CD4-positive, alpha-beta T cell treated with Interleukin-15 for 4 hours (primary cell): ENCODE measurements at places on chromosomes 13 and 19.

DNA sequence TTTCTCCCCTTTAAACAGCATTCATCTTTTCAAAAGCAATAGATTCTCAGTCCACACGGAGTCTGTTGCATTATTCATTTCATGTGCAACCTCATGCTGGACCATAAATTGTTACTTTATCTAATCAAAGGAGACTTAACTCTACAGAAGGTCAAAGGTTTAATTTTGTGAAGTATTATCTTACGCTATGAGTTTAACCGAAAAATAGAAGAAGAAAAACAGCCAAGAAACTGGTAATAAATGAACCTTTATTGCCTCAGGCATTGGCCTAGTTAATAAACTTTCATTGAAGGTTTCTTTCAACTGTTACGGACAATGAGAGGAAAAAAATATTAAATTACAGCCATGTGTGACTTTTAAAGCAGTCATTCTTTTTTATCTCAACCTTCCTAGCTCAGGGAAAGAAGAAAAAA is 223.6 kb downstream of the DACH1 start:
- DNase-seq, result no peak

- DNase-seq, result no peak
Observed at GRCh38 chr19:35430409-35431144, 17.5 kb upstream of the FFAR2 start.

GRCh38 chr13:39641645-39642044 is 13.8 kb upstream of the COG6 start:
- no peak for DNase-seq

DNA sequence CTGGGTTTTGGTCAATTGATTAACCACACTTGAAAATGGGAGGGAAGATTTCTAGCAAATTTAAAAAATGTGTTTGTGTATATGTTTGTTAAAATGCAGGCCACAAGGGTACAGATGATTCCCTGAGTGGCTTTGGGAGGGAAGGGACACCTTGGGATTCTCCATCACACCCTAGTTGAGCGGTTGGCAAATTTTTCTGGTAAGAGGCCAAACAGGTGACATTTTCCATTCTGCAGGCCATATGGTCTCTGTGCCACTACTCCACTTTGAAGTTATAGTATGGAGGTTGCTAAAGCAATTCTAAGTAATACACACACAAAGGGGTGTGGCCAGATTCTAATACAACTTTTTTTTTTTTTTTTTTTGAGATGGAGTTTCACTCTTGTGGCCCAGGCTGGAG is 12.9 kb upstream of the MED26 start:
- no peak for DNase-seq

DNA sequence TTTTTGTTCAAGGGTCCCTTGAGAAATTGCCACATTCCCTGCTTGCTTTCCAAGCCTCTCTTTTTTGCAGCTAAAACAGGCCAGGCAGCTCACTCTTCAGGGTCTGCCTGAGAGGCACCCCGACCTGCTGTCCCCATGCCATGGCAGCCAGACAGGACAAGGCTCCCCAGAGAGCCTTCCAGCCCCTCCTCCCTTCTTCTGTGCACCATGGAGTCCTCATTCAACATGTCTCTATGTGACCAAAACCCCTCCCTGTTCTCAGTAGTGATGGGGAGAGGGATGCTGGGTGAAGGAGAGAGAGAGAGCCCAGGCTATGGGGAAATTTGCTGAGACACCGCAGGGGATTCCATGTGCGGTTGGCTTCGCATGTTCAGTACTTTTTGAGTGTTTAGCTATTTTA is 384.2 kb upstream of the ZNF507 start:
- DNase-seq, result no peak

DNA sequence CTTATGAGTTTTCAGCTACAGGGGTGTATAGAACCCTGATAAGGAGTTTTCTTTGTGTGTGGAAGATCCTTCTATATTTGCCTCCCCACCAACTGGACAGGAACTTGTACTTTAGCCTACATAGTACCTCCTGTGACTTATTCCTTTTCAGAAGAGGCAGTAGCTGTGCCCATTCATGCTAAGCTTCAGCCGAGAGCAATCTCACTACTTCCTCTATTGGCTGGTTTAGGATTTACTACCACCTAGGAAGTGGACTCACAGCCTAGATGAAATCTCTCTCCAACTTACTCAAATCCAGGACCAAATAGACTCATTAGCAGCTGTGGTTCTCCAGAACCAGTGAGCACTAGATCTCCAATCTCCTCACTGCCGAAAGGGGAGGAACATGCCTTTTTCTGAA is 2.3 kb upstream of the REX1BD start:
- DNase-seq, result no peak

- no peak for DNase-seq
Observed at GRCh38 chr19:11168568-11168967, 13.0 kb upstream of the SPC24 start.

GRCh38 chr13:114087430-114087829 is 45.0 kb downstream of the RASA3 start:
- no peak for DNase-seq

GRCh38 chr13:105219651-105220050 is 1315.8 kb downstream of the EFNB2 start:
- DNase-seq, result no peak

DNA sequence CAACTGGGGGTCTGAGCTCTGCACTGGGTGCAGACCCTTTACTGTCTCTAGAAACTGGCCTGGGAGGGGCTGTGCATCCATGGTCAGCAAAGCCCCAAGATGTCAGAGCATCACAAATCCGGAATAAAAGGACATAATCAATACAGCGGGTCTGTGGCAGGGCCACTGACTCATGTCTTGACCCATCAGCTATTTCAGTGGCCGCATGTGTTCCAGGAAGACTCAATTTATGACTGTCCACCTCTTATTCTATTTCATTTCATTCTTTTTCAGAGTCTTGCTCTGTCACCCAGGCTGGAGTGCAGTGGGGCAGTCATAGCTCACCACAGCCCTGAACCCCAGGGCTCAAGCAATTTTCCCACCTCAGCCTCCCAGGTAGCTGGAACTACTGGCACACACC is 53.2 kb downstream of the PEX11G start:
- DNase-seq, result no peak

GRCh38 chr19:50897191-50897607 is 14.0 kb downstream of the KLK4 start:
- no peak for DNase-seq

DNA sequence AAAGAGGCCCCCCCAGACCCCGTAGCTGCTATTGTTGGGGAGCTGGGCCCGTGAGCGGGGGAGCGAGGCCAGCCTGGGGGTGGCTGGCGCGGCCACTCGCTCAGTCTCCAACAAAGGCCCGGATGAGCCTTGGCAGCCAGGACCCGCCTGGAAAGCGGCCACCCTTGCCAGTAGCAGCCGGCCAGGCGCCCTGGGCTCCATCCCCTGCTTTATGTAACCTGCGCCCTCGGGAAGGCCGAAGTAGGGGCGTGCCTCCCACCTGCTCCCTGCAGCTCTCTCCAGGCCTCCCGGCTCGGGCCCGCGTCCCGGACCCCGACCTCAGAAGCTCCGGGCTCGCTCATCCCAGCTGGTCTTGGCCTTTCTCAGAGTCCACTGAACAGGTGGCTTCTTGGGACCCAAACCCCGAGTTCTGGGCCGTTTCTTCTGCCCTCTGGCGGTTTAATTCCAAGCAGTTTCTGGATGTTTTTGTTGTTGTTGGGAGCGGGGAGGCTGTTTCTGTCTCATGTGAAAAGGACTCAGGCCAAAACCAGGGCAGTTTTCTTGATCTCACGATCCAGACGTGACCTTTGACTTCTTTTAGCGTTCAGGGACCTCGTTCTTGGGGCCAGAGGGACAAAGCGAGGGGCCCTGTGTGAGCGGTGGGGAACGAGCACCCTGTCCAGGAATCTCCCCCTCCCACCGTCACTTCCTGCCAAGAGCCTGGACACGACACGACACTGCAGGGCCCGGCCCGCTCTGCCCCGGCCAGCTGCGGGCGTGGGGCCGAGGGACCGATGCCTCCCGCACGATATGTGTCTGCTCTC is 1.2 kb downstream of the CDC34 start:
- DNase-seq, result peak; percentile 46

DNA sequence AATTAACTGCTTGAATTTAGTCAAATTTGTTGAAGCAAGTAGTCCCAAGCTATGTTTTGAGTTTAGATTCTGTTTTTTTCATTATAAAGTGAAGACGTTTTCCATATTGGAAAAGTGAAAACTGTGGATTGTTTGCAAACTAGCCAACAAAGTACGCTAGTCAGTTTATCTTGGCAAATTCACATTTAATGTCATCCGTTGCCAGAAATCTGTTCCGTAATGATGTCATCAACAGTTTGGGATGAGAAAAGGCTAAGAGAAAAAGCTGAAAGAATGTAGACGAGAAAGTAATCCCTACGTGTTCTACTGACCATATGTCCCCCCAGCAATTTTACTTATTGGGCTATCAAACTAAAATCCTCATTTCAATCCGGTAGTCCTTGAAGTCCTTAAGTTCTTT is 419.6 kb downstream of the GPC6 start:
- no peak for DNase-seq

GRCh38 chr13:65414187-65414586 is 1815.9 kb downstream of the PCDH9 start:
- DNase-seq, result no peak

DNA sequence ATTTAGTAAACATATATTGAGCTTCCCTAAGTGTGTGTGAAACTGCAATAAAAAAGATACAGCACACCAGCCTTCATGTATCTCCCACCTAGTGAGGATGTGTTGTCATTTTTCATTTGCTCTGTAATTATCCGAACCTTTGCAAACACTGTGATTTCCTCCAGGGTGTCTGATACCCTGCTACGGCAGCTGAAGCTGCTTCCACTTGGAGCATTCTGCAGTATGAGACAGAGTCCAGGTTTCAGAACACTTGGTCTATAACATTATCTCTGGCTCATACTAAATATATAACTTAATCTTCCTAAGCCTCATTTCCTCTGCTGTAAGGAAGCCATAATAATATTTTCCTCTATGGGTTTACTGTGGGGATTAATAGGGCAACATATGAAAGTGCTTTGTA is 1338.1 kb upstream of the SLC10A2 start:
- DNase-seq, result no peak

DNA sequence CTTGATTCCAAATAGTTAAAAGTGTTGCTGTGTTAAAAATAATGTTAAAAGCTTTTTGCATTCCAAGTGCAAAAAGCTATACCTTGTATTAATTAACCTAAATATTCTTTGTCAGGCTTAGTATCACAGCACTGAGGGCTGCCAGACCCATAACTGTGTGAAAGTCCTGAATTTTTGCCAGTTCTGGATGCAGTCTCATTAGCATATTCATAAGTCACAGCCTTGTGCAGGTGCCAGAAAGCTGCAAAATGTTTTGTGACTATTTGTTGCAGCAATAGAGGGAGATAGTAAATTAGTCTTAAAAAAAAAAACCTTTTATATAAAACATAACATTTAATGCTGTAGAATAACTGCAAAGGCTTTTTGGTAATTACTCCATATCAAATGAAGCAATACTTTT is 56.6 kb downstream of the SLITRK1 start:
- DNase-seq, result no peak

DNA sequence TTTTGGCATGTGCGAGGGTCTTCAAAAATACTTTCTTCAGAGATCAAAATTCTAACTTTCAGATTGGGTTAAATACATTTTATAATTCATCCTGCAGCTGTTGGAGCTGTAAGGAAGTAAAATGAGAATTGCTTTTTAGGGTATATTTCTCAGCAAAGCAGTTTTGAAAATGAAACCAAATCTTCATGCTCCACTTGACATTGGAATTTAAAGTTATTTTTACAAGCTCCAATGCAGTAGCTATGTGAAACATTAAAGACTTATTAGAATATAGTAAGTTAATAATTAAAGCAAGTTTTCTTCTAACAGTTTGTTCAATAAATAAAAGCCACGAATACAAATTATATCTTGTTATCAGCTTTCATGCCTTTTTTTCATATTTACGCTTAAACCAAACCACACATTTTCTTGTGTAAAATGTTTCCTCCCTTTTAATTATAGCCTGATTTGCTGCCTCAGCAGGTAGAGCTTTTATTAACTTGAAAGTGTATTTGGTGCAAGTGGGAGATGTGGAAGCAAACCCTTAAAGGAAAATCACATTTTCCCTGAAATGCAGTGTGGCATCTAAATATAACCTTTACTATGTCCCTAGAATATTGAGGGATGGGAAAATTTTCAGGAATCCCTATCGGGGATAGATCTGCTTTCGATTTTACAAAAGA is 12.4 kb upstream of the MICU2 start:
- no peak for DNase-seq

DNA sequence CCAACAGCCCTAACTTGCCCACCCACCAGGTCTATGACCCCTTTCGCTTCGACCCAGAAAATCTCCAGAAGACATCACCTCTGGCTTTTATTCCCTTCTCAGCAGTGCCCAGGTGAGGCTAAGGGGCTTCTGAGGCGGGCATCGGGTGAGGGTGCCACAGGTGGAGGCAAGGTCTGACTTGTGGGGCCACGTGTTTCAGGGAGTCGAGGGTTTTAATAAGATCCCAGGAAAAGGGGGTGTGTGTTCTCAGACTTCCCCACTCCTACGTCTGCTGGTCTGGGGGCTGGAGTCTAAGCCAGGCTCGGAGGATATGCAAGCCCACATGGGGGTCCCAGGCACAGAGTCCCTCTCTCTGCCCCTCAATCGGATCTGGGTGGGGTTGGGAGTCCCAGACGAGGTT is 30.9 kb upstream of the CYP4F8 start:
- no peak for DNase-seq

DNA sequence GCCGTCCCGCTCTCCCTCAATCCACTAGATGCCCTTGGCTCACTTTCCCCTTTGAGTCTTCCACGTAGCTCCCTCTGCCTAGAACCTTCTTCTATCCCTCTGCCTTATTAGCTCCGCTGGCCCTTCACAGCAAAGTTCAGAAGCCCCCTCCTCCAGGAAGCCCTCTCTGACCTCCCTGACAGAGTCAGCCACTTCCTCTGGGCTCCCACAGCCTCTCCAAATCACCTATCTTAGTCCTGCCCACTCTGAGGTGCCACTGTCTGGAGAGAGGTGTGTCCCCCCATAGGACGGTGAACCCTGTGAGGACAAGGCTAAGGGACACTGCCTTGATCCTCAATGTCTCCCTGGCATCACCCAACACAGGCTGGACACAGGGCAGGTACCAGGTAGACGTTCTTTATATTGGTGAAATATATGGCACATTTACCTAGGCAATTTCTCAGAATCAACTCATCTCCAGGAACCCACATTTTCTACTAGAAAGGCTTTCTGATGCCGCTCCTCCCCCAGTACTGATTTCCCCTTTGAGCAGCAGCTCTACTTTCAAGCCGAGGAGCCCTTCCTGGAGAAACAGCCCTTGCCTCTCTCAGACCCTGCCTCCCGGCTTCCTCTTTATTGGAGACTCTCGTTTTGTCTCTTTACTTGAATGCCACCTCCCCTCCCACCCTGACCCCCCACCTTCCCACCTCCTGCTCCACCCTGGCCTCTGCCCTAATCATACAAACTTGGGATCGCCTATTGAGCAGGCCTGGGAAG is 3.4 kb upstream of the TGFB1 start:
- peak; percentile 50 for DNase-seq

GRCh38 chr13:40528881-40529280 is 137.6 kb downstream of the FOXO1 start:
- DNase-seq, result no peak

- DNase-seq, result no peak
Observed at GRCh38 chr19:57511484-57511883, 11.7 kb downstream of the ZNF773 start.
